ENCODE measurements at places on chromosomes 13 and 19.

- DNase-seq = no peak
Measured at GRCh38 chr13:67062160-67062559, 168.0 kb downstream of the PCDH9 start.

GRCh38 chr13:26198116-26198515 is 24.0 kb downstream of the RNF6 start:
- no peak for DNase-seq

- peak; percentile 35 for DNase-seq
Measured at GRCh38 chr13:24680258-24680920, at the start of gene ATP12A. Gene ATP12A, plus strand, starts transcription at chr13:24680408. Its CDS starts 336 bp downstream, at chr13:24680744.

DNA sequence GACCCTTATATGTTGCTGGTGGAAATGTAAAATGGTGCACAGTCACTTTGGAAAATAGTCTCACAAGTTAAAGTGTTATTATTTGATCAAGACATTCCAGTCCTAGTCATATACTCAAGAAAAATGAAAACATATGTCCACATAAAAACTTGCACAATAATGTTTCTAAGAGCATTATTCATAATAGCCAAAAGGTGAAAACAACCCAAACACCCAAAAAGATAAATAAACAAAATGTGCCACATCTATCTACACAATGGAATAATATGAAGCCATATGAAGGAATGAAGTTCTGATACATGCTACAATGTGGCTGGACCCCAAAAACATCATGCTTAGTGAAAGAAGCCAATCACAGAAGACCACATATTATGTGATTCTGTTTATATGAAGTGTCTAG is 14.4 kb upstream of the AKAP8 start:
- no peak for DNase-seq

DNA sequence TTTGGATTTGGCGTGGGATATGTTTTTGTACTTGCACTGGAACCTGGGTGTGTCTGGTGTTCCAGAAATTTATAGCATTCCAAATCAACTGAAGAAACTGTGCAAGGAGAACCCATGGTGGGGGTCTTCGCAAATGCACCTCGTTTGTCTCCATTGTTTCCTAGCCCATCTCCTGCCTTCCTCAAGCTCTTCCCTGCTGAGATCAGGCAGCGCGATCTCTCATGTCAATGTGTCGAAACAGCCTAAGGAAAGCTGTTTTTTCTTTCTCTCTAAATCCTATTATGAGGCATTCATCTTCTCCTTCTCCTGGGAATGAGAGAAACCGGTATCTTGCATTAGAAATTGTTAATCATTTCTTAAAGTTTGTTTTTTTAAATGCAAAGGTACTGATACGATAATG is 131.0 kb downstream of the KLF5 start:
- DNase-seq = no peak

GRCh38 chr13:110856942-110857835 is 57.7 kb downstream of the ANKRD10 start:
- no peak for DNase-seq

- no peak for DNase-seq
Measured at GRCh38 chr13:33910255-33910654, 92.3 kb downstream of the RFC3 start.

DNA sequence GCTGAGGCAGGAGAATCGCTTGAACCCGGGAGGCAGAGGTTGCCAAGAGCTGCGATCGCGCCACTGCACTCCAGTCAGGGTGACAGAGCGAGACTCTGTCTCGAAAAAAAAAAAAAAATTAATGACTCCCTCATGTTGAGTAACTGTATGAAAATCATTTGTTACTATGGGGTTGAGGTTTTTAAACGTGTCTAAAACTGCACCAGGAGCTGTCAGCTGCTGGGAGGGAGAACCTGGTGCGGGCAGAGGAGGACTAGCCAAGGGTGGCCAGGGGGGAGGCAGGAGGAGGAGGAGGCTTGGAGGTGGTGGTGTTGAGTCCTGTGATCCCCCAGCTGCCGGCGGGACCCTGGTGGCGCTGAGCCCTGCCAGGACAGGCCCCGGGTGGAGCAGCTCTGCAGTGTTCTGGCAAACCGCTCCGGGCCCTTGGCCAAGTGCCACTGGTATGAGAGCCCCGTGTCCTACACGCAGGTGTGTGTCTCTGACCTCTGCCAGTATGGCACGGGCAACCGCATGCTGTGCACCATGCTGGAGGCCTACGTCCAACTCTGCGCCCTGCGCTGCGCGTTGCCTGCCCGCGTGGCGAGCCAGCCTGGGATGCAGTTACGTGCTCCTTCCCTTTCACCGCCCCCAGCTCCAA is 17.1 kb upstream of the FXYD3 start:
- no peak for DNase-seq

GRCh38 chr19:35167251-35168119 is 12.9 kb downstream of the FXYD5 start:
- no peak for DNase-seq

- DNase-seq = no peak
Measured at GRCh38 chr13:41428155-41428554, 29.2 kb upstream of the RGCC start.

DNA sequence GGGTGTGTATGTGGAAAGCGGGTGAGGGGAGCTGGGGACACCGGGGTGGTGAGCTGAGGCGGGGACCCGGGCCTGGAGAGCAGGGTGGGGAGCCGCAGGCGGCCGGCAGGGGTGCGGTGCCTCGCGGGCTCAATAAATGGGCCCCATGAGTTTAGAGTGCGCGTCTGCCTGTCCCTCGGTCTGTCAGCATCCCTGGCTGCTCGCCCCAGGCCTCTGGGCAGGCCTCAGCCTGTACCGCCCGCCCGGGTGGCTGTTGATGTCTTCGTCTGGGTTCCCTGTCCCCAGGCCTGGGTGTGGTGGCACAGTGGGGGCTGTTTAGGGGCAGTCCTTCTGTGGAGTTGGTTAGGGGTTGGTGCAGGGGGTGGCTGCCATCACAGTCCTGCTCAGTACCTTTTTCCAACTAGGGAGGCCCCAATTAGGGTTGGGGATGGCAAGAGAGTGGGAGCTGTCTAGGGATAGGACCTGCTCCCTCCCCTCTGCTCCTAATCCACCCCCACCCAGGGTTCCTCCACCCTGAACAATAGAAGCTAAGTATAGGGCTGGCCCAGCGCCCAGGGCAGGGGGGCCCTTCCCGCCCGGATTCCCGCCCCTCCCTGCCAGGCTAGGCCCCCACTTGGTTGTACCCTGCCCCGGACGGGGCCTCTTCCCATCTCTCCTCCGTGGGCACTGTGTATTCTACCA is 12.2 kb downstream of the CIC start:
- DNase-seq = peak; percentile 81

DNA sequence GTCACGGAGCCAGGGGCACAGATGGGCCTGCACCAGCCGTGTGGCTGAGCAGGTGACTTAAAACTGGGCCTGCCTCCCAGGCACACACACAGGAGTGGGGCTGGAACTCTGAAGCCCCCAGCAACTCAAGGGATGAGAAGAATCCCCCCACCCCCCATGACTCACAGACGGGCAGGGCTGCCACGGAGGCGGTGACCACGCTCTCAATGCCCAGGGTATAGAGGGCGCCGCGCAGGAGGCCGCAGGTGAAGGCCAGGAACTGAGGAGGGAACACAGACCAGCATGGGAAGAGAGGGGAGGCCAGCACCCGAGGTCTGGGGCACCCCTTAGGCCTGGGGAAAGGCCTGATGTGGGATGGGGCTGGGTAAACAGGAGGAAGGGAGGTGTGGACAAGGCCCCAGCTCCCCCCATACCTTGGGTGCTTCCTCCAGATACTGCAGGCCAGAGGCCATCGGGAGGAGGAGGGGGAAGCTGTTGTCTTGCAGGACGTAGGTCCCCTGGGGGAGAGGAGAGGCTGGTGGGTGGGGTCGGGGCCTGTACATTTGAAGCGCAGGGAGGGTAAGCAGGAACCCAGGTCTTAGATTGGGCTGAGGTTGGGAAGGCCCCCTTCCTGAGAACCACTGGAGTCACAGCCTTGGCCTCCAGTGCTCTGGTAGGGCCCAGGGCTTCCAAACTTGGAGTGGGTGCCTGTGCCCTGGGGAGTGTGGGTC is 3.1 kb upstream of the NKPD1 start:
- DNase-seq = no peak

DNA sequence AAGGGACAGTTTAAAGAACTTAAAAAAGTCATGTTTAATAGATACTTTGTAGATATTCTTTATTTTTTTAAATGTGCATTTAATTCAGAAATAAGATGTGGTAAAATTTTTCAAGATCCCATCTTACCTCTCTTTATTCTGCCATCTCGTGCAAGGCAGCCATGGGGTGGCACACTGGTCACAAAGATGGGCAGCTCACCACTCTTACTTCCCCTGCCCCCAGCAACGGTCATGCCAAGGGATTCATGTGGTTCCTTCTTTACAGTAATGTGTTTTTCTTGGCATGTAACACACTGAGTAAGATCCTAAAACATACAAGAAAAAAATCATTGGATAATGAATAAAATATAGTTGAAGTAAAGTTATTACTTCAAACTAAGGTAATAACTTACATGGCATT is 64.2 kb downstream of the LNX2 start:
- DNase-seq = no peak

- DNase-seq = peak; percentile 96
Measured at GRCh38 chr13:94382517-94382916, 97.0 kb downstream of the DCT start.

DNA sequence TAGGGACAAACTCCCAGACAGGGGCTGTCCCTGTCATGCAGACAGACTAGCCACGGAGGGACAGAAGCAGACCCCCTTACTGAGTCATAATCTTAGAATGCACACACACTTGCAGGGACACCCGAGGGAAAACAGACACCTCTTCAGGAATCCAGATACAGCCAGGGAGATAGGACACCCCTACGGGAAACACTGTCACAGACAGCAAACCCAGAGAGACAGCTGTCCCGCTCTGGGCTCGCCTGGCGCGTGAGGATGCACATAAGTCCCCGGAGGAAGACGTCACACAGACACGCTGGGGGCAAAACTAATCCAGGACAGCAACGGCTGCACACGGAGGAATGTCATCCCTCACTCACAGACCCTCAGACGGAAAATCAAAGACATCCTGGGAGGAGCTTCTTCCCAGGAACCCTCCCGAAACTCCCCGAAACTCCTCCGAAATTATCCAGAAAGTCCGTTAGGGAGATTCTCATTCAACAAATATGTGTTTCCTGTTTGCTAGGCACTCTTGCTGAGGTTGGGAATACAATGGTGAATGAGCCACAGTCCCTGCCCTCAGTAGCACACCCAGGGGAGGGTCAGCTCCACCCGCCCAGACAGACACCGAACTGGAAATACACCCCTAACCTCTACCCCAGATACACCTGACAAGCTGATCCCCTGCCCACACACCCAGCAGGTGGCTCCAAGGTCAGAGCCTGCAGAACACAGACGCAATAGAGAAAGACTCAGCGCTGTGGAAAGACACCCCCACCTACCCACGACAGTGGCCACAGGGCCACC is 15.2 kb upstream of the TOMM40 start:
- DNase-seq = no peak

DNA sequence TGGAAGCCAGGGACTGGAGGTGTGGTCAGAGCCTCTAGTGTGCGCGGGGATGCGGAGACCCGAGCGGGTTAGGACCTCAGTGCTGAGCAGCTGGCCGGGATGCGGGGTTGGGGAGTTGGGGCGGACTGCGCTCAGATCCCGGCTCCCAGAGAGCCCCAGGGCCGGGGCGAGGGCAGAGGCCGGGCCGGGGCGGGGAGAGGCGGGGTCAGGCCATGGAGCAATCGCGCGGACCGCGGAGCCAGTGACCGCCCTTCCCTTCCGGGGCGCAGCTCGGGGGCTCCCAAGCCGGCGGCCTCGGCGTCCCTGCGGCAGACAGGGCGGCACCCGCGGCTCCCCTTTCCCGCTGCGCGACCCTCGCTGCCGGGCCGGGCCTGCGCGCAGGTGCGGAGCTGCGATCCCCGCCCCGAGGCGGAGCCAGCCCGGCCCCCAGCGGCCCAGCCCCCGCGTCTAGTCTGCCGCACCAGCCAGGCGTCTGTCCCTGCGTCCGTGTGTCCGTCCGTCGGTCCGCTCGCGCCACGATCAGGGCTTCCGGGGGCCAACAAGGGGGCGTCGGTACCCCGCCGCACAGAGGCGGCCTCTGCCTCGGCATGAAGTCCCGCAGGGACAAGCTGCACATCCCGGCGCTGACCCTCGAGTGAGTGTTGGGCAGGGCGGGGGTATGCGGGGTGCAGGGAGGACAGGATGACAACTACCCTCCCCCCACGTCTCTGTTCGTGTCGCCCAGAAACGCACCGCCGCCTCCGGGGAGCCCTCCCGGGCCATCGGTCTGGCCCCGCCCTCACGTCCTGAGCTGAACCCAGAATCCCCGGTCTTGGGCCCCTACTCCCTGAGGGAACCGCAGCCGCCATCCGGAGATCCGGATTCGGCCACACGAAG is 12.4 kb downstream of the MAST3 start:
- DNase-seq = no peak

DNA sequence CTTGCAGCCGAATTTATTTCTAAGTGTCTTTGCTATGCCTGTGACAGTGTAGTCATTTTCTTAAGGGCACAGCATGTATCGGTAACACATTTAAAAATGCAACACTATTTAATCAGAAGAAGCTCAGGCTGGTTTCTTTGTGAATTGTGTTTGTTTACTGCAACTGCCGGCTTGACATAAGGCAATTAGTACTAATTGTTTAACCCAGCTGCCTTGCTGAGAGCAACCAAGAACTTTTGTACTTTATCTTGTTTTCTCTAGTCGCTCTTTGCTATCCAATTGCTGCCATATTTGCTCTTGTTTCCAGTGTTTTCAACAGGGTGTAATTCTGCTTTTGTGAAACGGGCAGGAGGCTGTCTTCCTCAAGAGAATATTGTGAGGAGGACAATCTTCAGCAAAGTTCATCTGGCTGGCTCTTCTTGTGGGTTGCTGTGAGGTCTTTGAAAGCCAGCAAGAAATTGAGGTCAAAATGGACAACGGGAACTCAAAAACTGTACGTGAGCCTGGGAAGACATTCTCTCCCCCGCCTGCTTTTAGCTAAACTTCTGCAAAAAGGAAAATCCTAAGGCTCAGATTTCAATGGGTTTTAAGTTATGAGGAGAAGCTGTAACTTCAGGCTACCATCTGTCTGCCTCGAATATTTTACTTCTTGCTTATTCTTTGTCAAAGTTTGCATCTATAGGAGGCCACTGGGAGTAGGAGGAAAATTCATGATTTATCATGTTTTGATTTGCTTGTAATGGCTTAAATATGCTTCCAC is 75.8 kb upstream of the TSHZ3 start:
- DNase-seq = no peak

DNA sequence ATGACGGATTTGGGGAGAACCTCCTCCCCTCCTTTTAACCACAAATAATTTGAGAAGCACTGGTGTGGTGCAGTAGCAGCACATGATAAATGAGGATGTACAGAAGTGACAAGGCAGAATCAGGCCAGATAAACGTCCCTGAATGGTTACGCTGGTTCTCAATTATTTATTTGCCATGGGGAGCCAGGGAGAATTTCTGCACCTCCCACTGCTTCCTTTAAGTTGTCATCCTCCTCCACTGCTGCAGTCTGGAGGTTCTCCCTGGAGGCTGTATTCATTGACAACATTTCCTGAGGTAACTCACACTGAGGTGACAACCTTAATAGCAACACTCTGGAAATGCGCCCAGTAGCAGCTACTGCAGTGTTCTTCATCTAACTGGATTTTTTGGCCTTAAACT is 308.9 kb upstream of the SLITRK1 start:
- no peak for DNase-seq

GRCh38 chr19:54009440-54009839 is 18.0 kb downstream of the CACNG6 start:
- no peak for DNase-seq

- no peak for DNase-seq
Measured at GRCh38 chr13:20798027-20798426, 24.3 kb upstream of the EEF1AKMT1 start.

- no peak for DNase-seq
Measured at GRCh38 chr19:35278578-35279284, 3.6 kb upstream of the HAMP start.
